Lower leg skin (tissue), 4 donors: ENCODE measurements at places on chromosomes 2 and 18.

GRCh38 chr18:57923611-57924010 is 120.4 kb upstream of the NEDD4L start:
- no peak for DNase-seq

GRCh38 chr2:108981846-108982245 is 7.2 kb downstream of the EDAR start:
- no peak for DNase-seq

- DNase-seq, result no peak
Observed at GRCh38 chr2:121830809-121831208, 75.4 kb downstream of the TSN start.

DNA sequence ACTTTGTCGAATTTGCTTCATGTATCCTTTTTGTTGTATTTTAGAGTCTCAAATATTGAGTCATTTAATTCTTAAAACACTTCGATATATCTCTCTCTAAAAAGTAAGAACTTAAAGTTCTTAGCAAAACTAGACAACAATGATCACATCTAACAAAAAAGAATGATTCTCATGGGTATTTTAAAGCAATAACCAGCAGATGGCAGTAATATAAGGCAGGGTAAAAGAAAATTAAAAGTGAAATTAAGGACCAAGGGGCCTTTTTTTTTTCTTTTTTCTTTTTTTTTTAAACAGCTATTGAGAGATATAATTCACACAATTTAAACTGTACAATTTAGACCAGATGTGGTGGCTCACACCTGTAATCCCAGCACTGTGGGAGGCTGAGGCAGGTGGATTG is 9.9 kb upstream of the AOX1 start:
- DNase-seq, result no peak

GRCh38 chr2:187319441-187320108 is 128.5 kb downstream of the CALCRL start:
- DNase-seq, result no peak

- DNase-seq, result no peak
Observed at GRCh38 chr2:144484201-144484948, 35.5 kb downstream of the ZEB2 start.

DNA sequence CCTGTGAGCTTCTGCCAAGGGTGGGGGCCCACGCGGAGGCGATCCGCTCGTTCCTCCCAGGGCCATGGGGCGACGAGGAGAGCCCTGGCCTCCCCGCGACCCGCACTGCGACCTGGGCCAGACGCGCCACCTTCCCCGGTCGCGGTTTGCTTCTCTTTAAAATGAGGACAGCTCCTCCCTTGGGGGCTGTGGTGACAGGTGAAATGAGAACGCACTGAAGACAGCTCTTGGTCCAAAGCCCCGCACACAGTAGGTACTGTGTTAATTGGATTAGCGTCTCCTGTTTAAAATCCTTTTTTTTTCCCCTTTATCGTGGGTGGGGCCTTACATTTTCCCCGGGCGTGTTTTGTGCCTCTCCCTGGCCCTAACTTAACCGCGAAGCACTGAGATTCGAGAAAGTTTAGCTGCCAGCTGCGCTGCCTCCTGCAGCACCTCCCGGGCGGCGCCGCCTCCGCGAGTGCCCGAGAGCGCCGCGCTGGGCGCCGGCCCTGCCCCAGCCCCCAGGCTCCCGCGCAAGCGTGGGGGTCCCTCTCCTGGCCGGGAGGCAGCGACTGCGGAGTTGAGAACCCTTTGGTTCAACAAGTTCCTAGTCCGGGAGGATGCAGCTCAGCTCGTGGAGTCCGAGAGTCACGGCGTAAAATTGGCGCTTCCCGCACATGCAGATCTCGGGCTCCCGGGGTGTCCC is 1.1 kb downstream of the HPCAL1 start:
- peak; percentile 89 for DNase-seq

GRCh38 chr2:119190321-119191111 is 32.0 kb upstream of the C1QL2 start:
- DNase-seq, result no peak

GRCh38 chr2:232319067-232319802 is 59.3 kb upstream of the ALPP start:
- no peak for DNase-seq

GRCh38 chr2:159788253-159788652 is 9.8 kb downstream of the CD302 start:
- DNase-seq, result no peak

GRCh38 chr2:65358678-65359400 is 73.6 kb downstream of the SPRED2 start:
- DNase-seq, result no peak

- no peak for DNase-seq
Observed at GRCh38 chr18:3513481-3513880, 63.5 kb downstream of the TGIF1 start.

GRCh38 chr18:9334973-9335696 is 562 bp downstream of the TWSG1 start:
- DNase-seq, result peak; percentile 88

- no peak for DNase-seq
Observed at GRCh38 chr2:203395858-203396257, 67.7 kb downstream of the ABI2 start.

DNA sequence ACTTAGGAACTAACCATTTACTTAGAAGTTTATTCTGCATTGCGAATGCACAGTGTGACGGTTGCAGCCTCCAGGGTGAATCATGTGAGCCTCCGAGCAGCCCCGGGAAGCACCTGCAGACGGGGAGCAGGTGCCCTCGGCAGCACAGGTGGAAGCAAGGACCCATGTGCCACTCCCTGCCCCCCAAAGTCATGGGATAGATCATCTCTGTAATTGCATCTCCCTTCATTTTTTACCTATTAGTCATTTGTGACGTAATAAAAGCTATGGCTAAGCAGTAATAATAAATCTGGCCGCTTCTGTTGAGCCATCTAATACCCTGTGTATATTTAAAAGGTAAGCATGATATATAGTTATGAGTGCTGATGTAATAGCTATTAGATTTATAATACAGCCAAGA is 97.2 kb downstream of the PTGR3 start:
- no peak for DNase-seq

- no peak for DNase-seq
Observed at GRCh38 chr2:218980735-218981389, 4.1 kb downstream of the FEV start.

DNA sequence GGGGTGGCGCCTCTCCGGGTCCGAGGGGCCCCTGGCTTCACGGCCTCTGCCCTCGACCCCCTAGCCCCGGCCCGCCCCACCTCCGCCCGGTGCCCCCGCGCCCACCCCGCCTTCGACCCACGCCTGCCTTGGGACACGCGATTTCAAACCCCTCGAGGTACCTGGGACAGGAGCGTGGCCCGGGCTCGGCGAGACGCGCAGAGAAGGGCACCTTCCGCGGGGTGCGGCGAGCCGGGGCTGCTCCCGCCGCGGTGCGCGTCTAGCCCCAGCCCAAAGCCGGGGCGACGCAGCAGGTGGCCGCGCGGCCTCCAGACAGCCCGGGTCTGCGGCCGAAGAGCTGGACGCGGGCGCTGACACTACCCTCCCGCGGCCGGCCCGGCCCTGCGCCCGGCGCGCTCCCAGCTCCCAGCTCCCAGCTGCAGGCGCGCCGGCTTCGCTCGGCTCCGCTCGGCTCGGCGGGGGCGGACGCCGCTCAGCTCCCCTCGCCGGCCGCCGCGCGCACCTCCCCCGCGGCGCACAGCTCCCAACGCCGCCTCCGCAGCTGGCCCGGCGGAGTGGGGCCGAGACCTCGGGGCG is at the start of gene CRACDL:
Gene CRACDL, minus strand, starts transcription at position 449 of the 576 bp plus-strand sequence. CDS start 89,425 bp downstream, outside the sequence.
- DNase-seq, result no peak

GRCh38 chr2:63667132-63667700 is 78.5 kb downstream of the MDH1 start:
- DNase-seq, result no peak

DNA sequence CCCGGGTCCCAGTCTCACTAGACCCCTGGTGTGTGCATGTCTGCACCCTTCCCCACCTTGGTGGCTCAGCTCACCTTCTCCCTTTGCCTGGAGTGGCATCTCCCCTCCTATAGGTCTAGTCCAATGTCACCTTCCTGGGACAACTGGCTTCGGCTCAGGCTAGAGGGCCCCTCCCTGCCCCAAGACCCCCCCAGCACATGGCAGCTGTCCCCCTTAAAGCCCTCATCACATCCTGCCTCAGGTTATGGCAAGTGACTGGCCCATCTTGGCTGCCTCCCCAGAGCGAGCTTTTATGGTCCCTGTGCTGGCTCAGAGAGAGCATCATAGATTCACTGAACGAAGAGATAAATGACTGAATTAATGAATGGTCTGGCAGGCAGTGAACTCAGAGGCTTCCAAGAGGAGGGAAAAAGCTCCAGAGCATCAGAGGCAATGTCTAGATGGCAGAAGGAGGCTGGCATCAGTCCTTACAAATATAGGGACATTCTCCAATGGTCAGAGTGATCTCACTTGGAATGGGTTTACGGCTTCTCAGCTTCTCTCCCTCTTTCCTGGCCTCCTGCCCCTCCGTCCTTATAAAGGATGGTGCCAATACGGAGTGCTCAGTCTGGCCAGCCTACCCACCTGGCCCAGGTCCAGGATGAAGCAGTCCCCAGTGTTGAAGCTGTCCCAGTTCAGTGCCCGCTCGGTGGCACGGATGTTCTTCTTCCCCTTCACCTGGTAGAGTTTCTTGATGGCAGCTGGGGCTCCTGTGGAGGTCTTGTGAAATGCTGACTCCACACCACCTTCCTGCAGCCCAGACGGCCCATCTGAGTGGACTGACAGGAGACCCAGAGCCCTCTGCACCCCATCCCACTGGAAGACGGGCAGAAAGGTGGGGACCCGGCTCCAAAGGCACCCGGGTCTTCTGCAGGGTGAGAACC is 9.4 kb downstream of the CAPG start:
- DNase-seq, result no peak

GRCh38 chr2:186979439-186980116 is 130.6 kb upstream of the ZSWIM2 start:
- DNase-seq, result no peak

DNA sequence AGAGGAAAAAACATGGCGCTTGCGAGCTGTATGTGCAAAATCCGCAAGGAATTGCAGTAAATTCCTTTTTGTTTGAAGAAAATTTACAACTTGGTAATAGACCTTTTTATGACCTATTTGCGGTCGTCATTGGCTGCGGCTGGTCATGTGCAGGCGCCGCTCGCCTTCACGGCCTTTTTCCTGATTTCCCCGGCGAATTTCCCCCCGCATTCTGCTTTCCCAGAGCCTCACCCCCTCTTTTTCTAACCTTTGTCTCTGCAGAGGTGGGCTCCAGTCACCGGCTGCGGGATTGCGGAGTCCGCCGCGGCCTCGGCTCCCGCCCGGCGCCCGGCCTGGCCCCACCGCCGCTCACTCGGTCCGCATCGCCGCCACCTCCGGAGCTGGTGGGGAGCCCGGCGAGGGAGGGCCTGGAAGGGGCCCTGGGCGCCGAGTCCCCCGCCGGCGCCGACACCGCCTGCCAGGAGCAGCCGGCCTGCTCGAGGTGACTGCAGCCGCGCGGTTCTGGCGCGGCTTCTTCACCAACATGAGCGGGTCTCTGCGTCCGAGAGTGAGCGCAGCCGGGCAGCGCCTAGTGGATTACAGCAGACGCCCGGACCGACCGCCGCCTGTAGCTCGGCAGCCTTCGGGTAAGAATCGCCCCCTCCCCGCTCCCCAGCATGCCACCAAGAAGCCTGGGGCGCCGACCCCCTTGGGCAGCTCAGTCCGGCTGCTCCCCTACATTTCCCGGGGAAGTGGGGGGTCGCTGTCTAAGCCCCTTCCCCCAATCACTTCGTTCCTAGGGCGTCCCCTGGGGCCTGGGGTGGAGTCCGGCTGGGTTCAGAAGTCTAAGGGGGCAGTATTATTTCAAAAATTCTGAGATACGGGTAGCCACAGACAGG is 7.1 kb downstream of the HOXD8 start:
- DNase-seq, result peak; percentile 87

GRCh38 chr2:3249476-3249962 is 128.1 kb downstream of the EIPR1 start:
- no peak for DNase-seq

DNA sequence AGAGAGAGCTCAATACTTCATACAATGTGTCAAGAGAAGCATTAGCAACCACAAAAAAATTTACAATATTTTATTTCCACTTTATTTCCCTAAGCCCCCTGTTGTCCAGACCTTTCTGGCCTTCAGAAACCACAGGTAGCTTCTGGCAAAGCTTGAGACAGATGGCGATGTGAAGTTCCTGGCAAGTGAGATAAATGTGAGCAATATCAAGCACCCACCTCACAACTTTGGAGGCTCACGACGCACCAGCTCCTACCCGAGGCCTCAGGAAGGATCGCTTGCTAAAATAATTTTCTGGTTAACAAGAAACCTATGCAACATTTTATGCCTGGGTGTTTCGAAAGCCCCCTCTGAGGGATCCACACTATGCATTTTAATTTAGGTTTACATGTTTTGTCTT is 158.1 kb upstream of the CHAC2 start:
- DNase-seq, result no peak

DNA sequence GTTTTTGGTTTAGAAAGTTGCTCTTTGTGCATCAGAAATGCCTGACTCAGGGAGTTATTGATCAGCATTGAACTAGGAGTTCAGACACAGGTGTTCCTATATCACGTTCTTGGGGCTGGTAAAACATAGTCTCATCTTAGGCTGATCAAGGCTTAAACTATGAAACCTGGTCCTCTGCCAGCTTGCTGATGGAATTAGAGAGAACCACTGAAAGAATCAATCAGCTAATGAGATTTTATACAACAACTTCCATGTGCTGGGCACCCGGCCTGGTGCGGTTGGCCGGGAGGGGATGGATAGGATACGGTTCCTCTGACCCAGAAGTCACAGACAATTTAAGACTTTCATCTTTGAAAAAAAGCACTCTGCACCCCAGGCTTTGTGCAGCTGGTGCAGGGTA is 164.9 kb downstream of the RDH14 start:
- no peak for DNase-seq

DNA sequence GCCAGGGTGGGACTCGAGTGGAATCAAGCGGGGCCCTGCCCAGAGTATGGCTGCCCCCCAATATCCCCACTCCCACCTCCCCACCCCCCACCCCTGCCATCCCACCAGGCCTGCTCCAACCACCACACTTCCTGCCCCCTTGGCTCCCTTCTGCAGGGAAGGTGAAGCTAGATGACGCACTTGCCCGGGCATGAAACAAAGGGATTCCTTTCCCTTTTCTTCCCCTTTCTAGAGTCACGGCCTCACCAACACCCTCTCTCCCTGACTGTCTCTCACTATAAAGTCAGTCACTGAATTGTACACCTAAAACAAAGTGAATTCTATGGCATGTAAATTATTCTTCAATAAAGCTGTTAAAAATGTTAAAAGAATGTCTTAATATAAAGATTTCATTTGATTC is 16.0 kb downstream of the ZBTB7C start:
- no peak for DNase-seq

DNA sequence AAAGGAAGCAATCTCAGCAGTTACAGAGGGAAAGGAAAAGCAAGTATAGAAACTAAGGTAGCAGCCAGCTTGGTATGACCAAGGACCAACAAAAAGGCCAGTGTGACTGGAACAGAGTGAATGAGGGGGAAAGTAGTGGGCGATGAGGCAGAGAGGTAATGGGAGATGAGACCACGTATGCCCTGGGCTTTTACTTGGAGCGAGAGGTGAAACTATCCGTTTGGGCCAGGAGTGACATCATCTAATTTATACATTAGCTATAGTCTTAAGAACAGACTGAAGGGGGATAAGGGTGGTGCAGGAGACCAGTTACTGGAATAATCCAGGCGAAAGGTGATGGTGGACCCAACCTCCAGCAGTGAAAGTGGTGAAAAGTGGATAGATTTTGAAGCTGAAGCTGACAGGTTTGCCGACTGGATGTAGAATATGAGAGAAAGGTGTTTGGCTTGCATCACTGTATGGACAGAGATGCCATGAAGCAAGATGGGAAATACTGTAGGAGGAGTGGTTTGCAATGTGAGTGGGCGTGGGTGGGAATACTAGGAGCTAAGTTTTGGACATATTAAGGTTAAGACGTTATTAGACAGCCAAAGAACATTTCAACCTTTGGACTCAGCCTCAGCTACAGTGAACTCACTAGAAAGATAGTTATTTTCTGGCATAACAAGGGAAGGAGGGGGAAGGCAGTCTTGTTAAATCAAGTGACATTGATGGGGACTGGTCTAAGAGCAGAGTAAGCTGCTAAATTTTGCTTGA is 106.0 kb downstream of the PLEKHM3 start:
- no peak for DNase-seq
